CD4-positive, alpha-beta T cell treated with Interleukin-12 subunit alpha and Interleukin-12 subunit beta, for 1 hour (primary cell): ENCODE measurements at places on chromosomes 1 and 21.
A peak's percentile ranks its signal among the peaks of the same experiment; 100 is the strongest.

- DNase-seq, result no peak
Observed at GRCh38 chr1:150073516-150073915, 5.9 kb downstream of the VPS45 start.

GRCh38 chr1:245074232-245074747, 80.5 kb upstream of the KIF26B start:
- no peak for DNase-seq

DNA sequence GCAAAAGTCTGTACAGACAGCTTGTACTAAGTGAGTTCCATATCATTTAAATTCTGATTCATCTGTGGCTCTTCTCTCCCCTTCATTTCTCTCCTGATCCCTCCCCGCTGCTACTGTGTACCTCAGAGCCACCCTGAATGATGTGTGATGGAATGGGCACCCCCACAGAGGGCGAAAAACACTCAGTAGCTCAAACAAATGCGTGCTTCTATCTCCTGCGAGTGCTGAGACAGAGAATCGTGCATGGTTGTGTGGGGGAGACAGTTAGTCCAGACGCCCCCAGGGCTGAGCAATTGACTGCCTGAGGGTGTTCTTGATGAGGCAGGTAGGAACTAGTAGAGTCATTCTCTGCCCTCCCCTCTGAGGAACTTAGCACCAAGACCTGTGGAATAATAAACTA, 269.8 kb downstream of the ZNF648 start:
- DNase-seq, result no peak

GRCh38 chr1:211237579-211237978, 21.6 kb upstream of the RCOR3 start:
- no peak for DNase-seq

DNA sequence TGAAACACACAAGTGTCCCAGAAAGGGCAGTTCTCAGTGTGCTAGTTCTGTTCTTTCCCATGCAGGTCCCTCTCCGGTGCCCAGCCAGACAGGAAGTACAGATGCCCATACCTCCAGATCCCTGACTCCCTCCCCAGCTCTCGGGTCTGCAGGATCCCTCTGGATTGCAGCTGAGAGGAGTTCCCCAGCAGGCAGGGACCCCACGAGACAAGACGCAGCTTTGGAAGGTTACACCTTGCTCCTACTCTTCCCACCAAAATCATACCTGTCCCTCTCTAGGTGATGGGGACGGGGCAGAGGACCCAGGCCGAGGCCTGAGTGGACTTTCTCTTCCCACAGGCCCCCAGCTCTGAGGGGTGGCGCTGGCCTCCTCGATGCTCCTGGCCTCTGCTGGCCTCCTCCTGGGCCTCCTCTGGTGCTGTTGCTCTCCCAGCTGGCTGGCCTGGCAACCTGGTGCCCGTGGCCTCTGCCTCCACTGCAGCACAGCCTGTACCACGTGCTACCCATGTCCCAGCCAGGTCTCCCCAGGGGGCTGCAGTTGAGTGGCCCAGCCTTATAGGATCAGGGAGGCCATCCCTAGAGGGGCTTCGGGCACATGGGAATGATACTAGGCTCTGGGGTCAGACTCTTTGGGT, 9.4 kb downstream of the LDLRAD2 start:
- DNase-seq, result no peak

DNA sequence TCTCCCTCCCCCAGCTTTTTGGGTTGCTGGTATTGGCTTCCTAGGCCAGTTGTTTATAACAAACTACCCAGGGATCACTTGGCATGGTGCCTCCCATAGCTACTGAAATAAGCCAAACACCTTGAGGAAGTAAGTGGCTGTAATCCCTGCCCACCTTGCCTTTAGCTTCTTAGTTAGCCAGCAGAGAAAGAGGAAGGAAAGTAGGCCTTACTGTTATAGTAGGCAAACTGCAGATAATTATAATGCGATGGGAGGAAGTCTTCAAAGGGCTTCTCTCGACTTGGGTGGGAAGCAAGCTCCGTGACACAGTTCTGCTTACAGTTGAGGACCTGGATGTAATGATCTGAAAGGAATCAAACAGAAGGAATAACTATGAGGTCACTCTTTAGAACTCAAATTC, 8.2 kb downstream of the P3H1 start:
- DNase-seq, result no peak

- DNase-seq, result no peak
Observed at GRCh38 chr1:229231754-229232119, 39.2 kb upstream of the RAB4A start.

DNA sequence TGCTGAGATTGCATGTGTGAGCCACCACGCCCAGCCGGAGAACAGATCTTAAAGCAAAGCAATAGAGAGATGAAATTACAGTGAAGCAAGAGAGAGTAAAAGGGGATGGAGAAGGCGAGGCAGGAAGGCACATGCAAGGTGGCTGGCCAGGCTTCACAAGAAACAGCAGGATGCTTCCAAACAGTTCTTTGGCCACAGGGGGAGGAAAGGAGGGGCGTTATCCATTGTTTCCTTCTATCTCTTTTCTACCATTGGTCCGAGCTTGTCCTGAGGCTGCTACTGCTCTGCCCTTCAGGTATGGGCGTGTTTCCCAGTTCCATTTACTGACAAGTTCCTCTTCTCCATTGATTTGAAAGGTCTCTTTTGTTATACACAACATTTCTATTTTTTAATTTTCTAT, 33.7 kb upstream of the PARP1 start:
- no peak for DNase-seq

GRCh38 chr1:207893737-207894582, 17.0 kb downstream of the CD34 start:
- no peak for DNase-seq

DNA sequence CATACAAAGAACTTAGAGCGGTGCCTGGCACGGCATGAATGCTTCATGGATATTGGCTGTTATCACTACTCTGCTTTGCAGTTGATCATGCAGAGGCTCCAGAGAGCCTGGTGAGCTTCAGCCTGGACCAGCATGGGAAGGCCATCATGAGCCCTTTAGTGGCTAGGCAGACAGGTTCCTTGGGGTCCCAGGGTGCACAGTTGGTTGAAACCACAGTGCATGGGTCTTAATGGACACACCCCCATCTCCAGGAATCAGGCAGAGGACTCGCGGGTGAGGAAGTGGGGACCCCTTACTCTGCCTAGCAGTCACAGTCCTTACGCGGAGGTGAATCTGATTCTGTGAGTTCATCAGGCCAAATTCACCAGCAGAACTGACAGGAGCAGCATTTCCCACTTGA, 1.1 kb downstream of the GJB5 start:
- DNase-seq, result no peak

DNA sequence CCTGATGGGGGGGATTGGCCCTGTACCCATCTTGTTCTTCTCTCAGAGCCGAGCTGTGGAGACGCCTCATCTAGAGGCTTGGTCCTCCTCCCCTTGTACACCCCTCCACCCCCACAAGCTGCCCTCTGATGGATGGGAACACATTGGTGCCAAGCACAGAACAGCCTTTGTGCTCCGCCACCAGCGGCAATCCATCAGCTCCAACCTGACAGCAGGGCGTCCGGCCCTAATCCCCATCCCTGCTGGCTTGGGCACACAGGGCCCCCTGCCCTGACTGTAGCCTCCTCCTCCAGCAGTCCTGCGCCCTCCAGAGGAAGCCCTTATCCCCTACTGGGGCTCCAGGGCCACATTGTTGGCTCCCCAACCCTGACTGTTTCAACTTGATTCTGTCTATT, 3.8 kb upstream of the MYOG start:
- no peak for DNase-seq

- no peak for DNase-seq
Observed at GRCh38 chr21:15742052-15742670, 12.4 kb downstream of the USP25 start.

DNA sequence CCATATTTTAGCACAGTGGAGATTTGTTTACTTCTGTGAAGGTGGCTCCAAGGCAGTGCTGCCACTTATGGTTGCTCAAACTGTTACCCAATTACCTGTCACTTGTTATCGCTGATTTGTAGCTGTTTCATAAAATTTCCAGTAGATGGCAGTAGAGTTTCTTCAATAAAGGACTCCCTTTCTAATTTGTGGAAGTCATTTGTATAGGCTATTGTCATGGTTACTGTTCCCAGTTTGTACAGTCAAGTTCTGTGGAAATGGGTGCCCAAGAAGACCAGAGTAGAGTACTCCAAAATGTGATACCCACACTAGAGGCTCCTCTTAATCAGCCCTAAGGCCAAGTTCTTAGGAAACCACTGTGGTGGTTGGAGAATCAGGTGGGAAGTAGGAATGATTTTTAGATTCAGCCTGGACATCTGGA, 186.1 kb downstream of the CLEC20A start:
- DNase-seq, result peak; percentile 42
